ENCODE measurements at places on chromosomes 2 and 18. TPM values are rescaled to one million over a fixed set of nuclear protein-coding genes. Genes with fewer than 3 reads are reported as not detected.

- no peak for DNase-seq
- no peaks in the 10 kb centered on the region for H3K4me1 ChIP-seq
- H3K36me3 ChIP-seq: no peaks in the 10 kb centered on the region
These were observed 81.5 kb upstream of the GPC1 start for GRCh38 chr2:240353944-240354343.

- H3K27ac ChIP-seq: no peak overlapping the region
- H3K4me1 ChIP-seq: no peaks in the 10 kb centered on the region
- H3K4me3 ChIP-seq: no peak overlapping the region
- DNase-seq: no peak
These were observed 1293.5 kb upstream of the CHAC2 start for GRCh38 chr2:52474091-52474490.

GRCh38 chr2:86062043-86062442 is 43.6 kb downstream of the POLR1A start:
- peaks cover 53% of the 10 kb centered on the region for H3K36me3 ChIP-seq
- no peak overlapping the region for H3K27ac ChIP-seq
- no peak for DNase-seq
- no peak overlapping the region for H3K4me3 ChIP-seq
- no peaks in the 10 kb centered on the region for H3K27me3 ChIP-seq
- H3K4me1 ChIP-seq: peaks cover 3% of the 10 kb centered on the region

DNA sequence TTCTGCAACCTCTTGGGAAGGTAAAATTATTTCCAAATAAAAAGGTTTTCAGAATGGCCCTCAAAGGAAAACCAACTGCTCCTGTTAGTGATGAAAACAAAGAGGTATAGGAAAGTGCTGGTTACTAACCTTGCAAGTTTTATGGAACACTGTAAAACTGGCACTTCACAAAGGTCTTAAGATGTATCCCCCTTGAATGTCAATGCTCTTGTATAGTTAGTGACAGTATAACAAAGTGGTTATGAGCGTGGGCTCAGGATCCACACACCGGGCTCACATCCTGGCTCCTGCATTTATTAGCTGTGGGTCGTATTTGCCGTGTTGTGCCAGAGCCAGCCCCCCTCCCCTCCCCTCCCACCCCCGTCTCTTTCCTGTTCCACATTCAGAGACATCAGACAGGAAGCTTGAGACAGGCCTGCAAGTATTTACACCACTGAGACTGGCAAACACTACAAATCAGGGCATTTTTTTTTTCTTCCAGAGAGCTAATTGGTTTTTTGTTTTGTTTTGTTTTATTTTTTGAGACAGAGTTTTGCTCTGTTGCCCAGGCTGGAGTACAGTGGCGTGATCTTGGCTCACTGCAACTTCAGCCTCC is 9.2 kb upstream of the DNPEP start:
- no peaks in the 10 kb centered on the region for H3K36me3 ChIP-seq
- H3K4me3 ChIP-seq: no peak overlapping the region
- no peak for DNase-seq
- no peak overlapping the region for H3K27ac ChIP-seq

GRCh38 chr2:29056452-29056851 is 17.9 kb downstream of the PCARE start:
- H3K36me3 ChIP-seq: no peaks in the 10 kb centered on the region
- no peak for DNase-seq
- H3K4me1 ChIP-seq: peaks cover 19% of the 10 kb centered on the region
- H3K27me3 ChIP-seq: no peaks in the 10 kb centered on the region
- H3K27ac ChIP-seq: no peak overlapping the region

DNA sequence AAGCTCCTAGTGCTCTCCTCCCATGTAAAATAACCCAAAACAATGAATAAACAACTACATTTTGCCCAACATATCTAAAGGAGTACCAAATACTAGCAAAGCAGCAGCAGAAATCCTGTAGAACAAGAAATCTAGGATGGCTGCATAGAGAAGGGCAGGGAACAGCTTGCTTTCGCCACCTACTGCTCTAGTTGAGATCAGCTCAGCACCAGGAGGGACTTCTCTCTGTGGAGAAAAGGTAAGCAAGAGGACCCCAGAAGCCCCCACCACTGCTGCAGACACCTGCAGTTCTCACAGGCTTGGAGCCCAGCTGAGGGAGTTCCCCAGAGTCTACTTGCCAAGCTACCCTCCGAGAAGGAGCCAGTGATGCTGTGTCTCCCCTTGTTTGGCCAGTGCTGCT is 243.0 kb upstream of the CHST9 start:
- H3K27ac ChIP-seq: no peak overlapping the region
- H3K27me3 ChIP-seq: no peaks in the 10 kb centered on the region
- H3K4me1 ChIP-seq: no peaks in the 10 kb centered on the region
- H3K4me3 ChIP-seq: no peak overlapping the region
- no peaks in the 10 kb centered on the region for H3K36me3 ChIP-seq

DNA sequence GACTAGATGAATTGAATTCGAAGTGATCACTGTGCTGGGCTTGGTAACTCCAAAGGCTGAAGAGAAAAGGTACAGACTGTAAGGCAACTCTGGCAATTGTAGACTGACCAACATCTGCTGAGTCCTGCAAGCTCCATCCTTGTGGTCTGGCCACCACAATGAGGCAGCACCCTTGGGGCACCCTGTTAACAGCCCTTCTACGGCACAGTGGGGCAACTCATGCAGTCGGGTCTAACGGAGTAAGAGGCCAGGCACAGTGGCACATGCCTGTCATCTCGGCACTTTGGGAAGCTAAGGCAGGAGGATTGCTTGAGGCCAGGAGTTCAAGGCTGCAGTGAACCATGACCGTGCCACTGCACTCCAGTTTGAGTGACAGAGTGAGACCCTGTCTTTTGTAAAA is 126.8 kb downstream of the ZAP70 start:
- H3K4me3 ChIP-seq: no peak overlapping the region
- no peaks in the 10 kb centered on the region for H3K27me3 ChIP-seq
- peaks cover 33% of the 10 kb centered on the region for H3K36me3 ChIP-seq

DNA sequence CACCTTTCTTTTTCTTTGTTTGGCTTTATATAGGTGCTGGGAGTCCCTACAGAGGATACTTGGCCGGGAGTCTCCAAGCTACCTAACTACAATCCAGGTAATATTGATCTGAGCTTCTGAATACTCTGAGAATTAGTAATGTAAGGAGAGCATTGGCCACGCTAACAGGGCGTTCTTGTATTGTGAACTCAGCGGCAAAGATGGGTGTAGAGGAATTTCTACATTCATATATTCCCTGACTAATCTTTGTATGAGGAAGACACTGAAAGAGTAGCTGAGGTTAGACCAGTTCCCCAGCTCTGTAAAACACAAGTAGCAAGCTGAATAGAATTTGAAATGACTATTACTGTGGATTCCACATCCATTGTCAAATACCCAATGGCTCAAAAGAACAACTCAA is 48.5 kb downstream of the CDK15 start:
- peaks cover 3% of the 10 kb centered on the region for H3K27me3 ChIP-seq
- H3K27ac ChIP-seq: no peak overlapping the region
- no peak for DNase-seq
- no peak overlapping the region for H3K4me3 ChIP-seq
- no peaks in the 10 kb centered on the region for H3K36me3 ChIP-seq
- peaks cover 14% of the 10 kb centered on the region for H3K4me1 ChIP-seq

- H3K4me3 ChIP-seq: no peak overlapping the region
- no peaks in the 10 kb centered on the region for H3K4me1 ChIP-seq
- H3K27me3 ChIP-seq: peaks cover 11% of the 10 kb centered on the region
- H3K27ac ChIP-seq: no peak overlapping the region
- DNase-seq: no peak
These were observed 561.9 kb downstream of the GALR1 start for GRCh38 chr18:77811503-77811902.

DNA sequence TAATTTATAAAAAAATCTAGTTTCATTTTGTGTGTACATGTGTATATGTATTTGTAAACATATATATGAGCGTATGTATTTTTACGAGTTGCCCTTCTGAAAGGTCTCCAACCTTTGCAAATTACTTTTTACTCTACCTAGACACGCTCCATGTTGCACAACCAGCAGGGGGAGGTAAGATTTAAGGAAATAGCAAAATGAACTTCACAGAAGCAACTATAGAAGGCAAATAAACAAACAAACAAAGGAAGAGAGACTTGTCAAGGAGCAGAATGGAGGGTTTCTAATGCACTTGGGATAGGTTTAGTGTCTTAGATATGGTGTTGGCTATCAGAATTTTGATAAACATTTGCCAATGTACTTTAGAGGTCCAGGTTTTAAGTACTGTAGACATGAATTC is 820.5 kb upstream of the POU3F3 start:
- H3K4me1 ChIP-seq: no peaks in the 10 kb centered on the region
- H3K4me3 ChIP-seq: no peak overlapping the region
- no peaks in the 10 kb centered on the region for H3K36me3 ChIP-seq
- no peak overlapping the region for H3K27ac ChIP-seq

GRCh38 chr2:177229442-177230242 is 17.0 kb downstream of the HNRNPA3 start:
- no peaks in the 10 kb centered on the region for H3K27me3 ChIP-seq
- H3K4me1 ChIP-seq: peaks cover 41% of the 10 kb centered on the region
- peak overlapping the region; percentile 80 for H3K27ac ChIP-seq
- DNase-seq: no peak
- no peak overlapping the region for H3K4me3 ChIP-seq

DNA sequence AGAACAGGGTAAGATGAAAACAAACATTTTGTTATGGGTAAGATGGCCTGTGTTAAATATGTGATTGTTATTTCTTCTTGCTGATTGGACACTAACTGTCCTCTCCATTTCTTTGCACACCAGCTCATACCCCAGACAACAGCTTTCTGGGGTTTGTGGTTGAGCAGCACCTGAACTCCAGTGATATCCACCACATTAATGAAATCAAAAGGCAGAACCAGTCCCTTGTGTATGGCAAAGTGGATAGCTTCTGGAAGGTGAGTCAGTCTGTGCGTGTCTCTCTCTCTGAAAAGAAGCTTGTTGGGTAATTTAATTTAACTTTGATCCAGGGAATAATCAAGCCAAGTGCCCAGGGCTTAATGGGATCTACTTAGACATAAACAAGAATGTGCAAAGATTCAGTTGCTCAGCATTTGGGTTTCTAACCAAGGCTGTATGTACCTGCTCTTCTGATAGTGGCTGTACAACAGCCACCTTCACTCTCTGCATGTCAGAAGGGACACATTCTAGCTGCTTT is 108.3 kb downstream of the MGAT5 start:
- H3K36me3 ChIP-seq: peaks cover 19% of the 10 kb centered on the region
- no peak overlapping the region for H3K27ac ChIP-seq
- peaks cover 9% of the 10 kb centered on the region for H3K4me1 ChIP-seq
- H3K4me3 ChIP-seq: no peak overlapping the region
- no peaks in the 10 kb centered on the region for H3K27me3 ChIP-seq

- H3K36me3 ChIP-seq: no peaks in the 10 kb centered on the region
- DNase-seq: no peak
- H3K27ac ChIP-seq: no peak overlapping the region
- H3K4me1 ChIP-seq: no peaks in the 10 kb centered on the region
- no peak overlapping the region for H3K4me3 ChIP-seq
- no peaks in the 10 kb centered on the region for H3K27me3 ChIP-seq
These were observed 26.1 kb downstream of the NIFK start for GRCh38 chr2:121710470-121711170.

- no peaks in the 10 kb centered on the region for H3K27me3 ChIP-seq
- DNase-seq: peak; percentile 41
- no peak overlapping the region for H3K4me3 ChIP-seq
- H3K27ac ChIP-seq: no peak overlapping the region
These were observed 160.8 kb downstream of the TGIF1 start for GRCh38 chr18:3610813-3611212.

DNA sequence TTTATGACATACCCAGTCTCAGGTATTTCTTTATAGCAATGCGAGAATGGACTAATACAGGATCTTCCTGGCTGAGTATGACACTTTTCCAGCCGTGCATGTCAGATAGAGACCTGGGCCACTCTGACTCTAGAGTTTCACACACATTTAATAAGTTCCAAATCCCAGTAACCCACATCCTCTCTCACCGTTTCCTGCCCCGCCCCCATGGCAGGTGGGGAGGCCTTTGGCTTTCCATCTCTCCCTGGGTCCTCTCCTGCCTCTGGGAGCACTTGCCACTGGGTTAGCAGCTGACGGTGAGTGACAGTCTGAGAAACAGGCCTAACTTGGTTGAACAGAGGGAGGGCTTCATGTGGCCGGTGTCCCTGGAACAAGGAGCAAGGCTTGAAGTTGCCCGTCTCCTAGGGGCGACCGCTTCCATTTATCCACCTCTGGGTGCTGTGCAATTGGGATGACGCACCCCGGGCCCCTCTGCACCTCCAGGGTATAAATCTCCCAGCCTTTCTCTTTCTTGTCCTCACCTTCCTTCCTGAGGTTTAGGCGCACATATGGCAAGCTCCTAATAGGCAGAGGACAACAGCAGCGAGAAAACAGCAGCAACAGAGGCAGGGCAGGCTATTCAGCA is 152.7 kb upstream of the HDAC4 start:
- H3K36me3 ChIP-seq: no peaks in the 10 kb centered on the region
- H3K4me3 ChIP-seq: no peak overlapping the region
- DNase-seq: peak; percentile 37
- no peak overlapping the region for H3K27ac ChIP-seq
- peaks cover 21% of the 10 kb centered on the region for H3K4me1 ChIP-seq
- peaks cover 4% of the 10 kb centered on the region for H3K27me3 ChIP-seq

GRCh38 chr2:38658613-38659012 is 7.3 kb upstream of the GALM start:
- H3K27me3 ChIP-seq: no peaks in the 10 kb centered on the region
- H3K27ac ChIP-seq: no peak overlapping the region
- no peak overlapping the region for H3K4me3 ChIP-seq

- no peaks in the 10 kb centered on the region for H3K27me3 ChIP-seq
- no peak for DNase-seq
- H3K4me1 ChIP-seq: no peaks in the 10 kb centered on the region
- no peak overlapping the region for H3K27ac ChIP-seq
- no peak overlapping the region for H3K4me3 ChIP-seq
- H3K36me3 ChIP-seq: peaks cover 2% of the 10 kb centered on the region
These were observed 108.3 kb upstream of the NRP2 start for GRCh38 chr2:205574001-205574400.

GRCh38 chr2:167492486-167492885 is 604.2 kb downstream of the XIRP2 start:
- no peak for DNase-seq
- no peak overlapping the region for H3K4me3 ChIP-seq
- no peak overlapping the region for H3K27ac ChIP-seq
- H3K36me3 ChIP-seq: no peaks in the 10 kb centered on the region

- peaks cover 3% of the 10 kb centered on the region for H3K27me3 ChIP-seq
- H3K36me3 ChIP-seq: no peaks in the 10 kb centered on the region
- H3K27ac ChIP-seq: no peak overlapping the region
- no peak for DNase-seq
These were observed 24.1 kb upstream of the SP3 start for GRCh38 chr2:173989160-173989883.

Gene SERPINB13
- not detected for total RNA-seq

Gene MTHFD2
- 683 TPM for total RNA-seq

Gene PDCL3
- 42.8 TPM for total RNA-seq

Gene CCBE1
- not detected for total RNA-seq

Gene WNT10A
- total RNA-seq: 1.1 TPM

Gene CENPA
- 43.6 TPM for total RNA-seq

Gene VWC2L
- not detected for total RNA-seq

Gene D2HGDH
- total RNA-seq: 19.4 TPM

Gene NR4A2
- total RNA-seq: 32.9 TPM

Gene NT5DC4
- total RNA-seq: not detected

Gene ARHGAP28
- total RNA-seq: not detected

Gene SCN1A
- not detected for total RNA-seq

Gene SH2D6
- 0.40 TPM for total RNA-seq

Gene CYP1B1
- 2.4 TPM for total RNA-seq

Gene OLA1
- 142 TPM for total RNA-seq

Gene HAAO
- 0.41 TPM for total RNA-seq

Gene NYAP2
- total RNA-seq: not detected
